ENCODE measurements at places on chromosomes 13 and 19.

DNA sequence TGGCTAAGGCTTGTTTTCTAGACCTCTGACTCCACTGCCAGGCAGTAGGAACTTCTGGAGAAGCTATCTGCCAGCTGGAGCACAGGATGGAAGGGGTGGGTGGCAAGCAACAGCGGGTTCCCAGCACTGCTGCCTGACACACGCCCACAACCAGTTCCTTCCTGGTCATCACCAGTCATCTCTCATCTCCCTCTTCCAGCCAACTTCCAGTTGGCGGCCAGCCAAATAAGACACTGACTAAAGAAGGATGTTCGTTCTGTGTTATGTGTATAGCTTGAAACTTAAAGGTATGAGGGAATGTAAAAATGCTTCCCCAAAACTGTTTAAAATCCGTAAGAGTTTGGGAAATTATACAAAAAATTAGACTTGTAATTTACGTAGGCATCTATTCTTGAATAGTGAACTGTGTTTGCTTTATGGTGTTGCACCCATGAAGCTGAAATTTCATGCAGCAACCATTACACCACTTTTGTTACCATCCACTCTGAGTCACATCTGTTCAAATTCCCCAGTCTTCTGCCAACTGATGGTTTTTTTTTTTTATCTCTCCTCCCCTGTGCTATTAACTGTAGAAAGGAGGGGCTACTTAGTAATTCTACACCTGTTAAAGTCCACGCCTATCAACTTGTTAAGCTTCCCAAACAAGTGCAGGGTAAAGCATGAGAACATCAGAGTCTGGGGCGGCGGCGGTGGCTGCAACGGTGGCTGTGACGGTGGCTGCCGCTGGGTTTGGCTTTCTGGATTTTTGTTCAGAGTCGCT lies 86.2 kb upstream of the FRY start:
- DNase-seq = no peak

DNA sequence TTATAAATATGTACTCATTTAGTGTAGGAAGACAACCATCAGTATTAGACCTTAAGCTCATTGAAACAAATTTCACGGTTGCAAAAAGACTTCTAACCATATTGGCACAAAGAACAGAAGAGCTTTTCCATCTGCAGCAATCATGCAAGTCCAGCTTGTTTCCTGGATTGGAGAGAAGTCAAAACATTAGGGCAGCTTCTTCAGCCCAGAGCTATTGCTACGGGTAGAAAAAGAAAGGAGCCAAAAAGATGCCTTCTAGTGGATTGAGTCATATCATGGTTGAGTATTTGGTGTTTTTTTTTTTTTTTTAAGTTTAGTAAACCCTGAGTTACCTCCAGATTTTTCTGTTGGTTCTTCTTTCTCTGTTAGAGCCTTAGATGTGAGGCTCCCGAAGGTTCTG lies 99.8 kb downstream of the WDFY2 start:
- no peak for DNase-seq

- no peak for DNase-seq
These were observed 111.9 kb downstream of the COL4A2 start for GRCh38 chr13:110418944-110419343.

DNA sequence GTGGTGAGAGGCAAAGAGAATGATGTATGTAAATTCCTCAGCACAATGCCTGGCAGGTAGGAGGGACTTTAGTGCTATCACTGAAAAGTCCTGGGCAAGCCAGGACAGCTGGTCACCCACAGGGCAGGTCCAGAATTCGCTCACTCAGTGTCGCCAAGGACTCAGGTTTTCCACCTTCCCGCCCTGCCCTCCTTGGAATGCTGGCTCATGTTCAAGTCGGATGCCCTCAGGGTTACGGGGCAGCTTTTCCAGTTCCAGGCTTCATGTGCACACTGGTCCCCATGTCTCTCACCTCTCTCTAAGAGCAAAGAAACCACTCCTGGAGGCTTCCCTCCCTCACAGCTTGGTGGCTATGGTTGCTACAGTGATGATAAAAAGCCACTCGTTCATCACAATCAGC lies 24.8 kb upstream of the NAXD start:
- DNase-seq = no peak

GRCh38 chr13:24249624-24250023 lies 59.8 kb upstream of the C1QTNF9 start:
- no peak for DNase-seq

- no peak for DNase-seq
These were observed 2.8 kb downstream of the WTIP start for GRCh38 chr19:34484328-34484727.

- no peak for DNase-seq
These were observed 6.7 kb downstream of the RAP2A start for GRCh38 chr13:97440598-97441170.

DNA sequence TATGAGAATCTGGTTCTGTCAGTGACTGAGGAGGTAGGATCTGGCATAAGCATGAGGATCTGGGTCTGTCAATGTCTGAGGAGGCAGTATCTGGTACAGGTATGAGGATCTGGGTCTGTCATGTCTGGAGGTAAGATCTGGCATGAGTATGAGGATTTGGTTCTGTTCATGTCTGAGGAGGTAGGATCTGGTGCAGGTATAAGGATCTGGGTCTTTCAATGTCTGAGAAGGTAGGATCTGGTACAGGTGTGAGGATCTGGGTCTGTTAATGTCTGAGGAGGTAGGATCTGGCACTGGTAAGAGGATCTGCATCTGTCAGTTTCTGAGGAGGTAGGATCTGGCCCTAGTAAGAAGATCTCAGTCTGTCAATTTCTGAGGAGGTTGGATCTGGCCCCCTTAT lies 12.4 kb upstream of the PDCD2L start:
- DNase-seq = no peak

GRCh38 chr13:77016251-77016812 lies 10.6 kb downstream of the FBXL3 start:
- no peak for DNase-seq

DNA sequence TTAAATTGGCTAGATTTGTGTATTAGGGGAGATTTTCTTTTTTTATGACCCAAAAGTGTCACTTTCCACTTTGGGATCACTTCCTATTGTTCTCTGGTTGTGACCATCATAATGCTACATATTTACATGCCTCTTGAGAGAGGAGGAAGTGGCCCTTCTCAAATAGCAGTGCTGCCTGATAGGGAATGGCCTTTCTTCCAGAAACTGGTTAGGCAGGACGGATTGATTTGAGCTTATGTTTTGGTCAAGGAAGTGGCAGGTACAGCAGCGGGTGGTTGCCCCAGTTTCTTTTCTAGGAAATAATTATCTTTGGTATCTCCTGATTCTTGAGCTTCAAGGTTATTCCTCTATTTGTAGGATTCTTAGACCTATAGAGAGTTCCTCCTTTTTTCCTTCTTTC lies 21.9 kb upstream of the WTIP start:
- no peak for DNase-seq

GRCh38 chr19:7257148-7258040 lies 36.8 kb downstream of the INSR start:
- no peak for DNase-seq

GRCh38 chr19:47040869-47041268 lies 7.6 kb downstream of the TMEM160 start:
- no peak for DNase-seq

- DNase-seq = no peak
These were observed 53.6 kb downstream of the ZAR1L start for GRCh38 chr13:32261567-32261966.

DNA sequence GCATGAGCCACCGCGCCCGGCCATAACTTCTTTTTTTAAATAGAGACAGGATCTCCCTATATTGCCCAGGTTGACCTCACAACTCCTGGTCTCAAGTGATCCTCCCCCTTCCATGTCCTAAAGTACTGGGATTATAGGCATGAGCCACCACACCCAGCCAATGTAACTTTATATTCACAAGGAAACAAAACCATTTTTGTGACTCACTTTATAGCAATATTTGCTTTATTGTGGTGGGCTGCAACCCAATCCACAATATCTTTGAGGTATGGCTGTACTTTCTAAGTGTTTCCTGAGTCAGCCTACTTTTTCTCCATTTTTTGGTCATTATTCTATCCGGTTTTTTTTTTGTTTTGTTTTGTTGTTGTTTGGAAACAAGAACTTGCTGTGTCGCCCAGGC lies 7.9 kb upstream of the ZIM3 start:
- DNase-seq = no peak

DNA sequence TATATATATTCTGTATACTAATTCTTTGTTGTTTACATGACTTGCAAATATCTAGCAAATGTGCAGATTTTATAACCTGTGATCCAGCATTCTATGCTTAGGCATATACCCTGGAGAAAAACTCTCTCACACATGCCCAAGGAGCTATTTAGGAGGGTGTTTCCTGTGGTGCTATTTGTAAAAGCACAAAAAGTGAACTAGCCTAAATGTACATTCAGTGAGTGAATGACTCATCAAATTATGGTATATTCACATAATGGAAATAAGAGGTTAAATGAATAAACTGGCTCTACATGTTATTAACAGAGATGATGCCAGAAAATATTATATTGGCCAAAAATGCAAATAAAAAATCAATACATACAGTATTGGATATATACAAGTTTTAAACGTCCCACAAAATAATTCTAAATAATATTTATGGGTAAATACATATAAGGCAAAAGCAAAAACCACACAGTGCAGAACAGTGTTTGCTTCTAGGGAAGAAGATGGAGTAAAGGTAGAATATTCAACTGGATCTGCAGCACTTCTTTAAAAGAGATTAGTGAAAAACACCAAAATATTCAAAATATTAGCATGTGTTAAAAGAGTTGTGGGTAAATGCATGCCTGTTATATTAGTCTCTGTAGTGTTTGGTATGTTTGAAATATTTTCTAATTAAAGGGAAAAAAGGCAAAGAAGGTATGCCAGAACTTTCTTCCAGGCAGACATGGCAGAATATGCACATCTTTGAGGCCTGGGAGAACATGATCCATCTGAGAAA lies 344.7 kb downstream of the KLF5 start:
- DNase-seq = no peak

GRCh38 chr13:46320406-46320805 lies 66.6 kb downstream of the RUBCNL start:
- no peak for DNase-seq

- DNase-seq = no peak
These were observed 4.5 kb downstream of the ZNF507 start for GRCh38 chr19:32349724-32350470.

DNA sequence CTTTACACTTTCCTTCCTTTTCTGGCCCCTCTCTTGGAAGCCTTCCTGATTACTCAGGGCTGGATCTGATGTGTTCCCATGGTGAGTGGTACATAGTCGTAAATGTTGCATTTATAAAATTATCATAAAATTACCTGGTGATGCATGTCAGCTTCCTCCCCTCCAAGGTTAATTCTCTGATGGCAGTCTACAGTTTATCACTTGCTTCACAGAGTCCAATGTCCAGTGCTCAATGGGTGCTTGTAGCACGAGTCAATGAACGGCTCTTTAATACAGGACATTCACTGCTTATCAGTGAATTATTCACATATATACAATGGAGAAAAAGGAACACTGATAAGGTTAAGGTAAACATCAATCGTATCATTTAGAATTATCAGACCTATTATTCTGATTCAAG lies 27.0 kb upstream of the OXGR1 start:
- DNase-seq = no peak

DNA sequence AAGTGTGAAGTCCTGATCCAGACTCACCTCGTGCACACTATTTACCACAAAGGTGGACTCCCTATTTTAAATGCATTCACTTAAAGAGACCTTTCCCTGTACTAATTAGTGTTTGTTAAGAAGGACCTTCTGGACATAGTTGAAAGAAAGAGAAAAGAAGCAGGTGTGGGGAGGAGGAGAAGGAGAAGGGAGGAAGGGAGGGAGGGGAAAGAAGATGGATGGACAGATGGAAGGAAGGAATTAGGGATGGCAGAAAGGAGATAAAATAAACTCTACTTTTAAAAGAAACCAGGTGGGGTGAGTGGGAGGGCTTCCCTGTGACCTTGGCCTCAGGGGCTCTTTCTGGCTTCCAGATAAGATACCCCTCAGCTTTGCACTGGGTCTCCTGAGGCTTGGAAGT lies 21.4 kb downstream of the ZNF175 start:
- no peak for DNase-seq

DNA sequence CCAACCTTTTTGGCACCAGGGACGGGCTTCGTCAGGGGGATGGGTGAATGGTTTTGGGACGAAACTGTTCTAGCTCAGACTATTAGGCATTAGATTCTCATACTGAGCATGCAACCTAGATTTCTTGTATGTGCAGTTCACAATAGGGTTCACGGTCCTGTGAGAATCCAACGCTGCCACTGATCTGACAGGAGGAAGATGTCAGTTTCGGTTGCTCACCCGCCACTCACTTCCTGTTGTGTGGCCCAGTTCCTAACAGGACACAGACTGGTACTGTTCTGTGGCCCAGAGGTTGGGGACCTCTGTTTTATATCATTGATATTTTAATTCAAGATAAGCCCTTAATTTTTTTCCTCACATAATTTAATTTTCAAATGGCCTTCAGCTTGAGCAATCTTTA lies 26.7 kb upstream of the TDRD3 start:
- no peak for DNase-seq

DNA sequence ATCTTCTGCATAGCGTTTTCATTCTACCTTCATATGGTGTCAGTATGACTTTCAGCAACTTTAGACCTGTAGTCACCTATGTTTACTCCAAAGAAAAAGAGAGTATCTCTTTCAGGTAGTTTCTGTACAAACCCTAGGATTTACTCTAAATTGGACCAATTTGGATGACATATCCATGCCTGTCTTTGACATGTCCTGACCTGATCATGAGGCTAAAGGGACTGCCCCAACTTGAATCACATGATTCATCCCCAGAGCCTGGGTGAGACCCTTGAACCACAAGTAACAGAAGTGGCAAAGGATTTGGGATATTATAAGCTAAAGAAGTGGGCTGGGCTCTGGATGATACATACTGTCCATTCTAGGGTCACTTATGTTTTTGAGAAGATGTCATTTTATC lies 124.5 kb upstream of the CSNK1A1L start:
- DNase-seq = no peak

DNA sequence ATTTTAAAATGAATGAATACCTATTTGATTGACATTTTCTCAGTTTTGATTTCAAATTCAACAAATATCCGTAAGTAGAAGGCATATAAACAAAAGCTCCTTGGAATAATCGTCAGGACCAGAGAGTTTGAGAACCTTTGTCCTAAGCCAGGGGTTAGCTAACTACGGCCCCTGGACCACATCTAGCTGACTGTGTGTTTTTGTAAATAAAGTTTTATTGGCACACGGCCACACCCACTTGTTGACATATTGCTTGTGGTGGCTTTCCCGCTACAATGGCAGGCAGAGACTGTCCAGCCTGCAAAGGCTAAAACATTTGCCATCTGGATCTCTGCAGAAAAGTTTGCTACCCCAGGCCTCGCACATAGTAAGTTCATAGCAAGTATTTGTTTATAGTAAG lies 83.4 kb downstream of the GNG7 start:
- no peak for DNase-seq

Data from GM10248 (cell line).